ENCODE measurements at places on chromosomes 1 and 21.

GRCh38 chr1:176847052-176847451, 317.5 kb downstream of the ASTN1 start:
- DNase-seq, result no peak

- DNase-seq, result no peak
These were observed 320.1 kb upstream of the FMN2 start for GRCh38 chr1:239771550-239771949.

DNA sequence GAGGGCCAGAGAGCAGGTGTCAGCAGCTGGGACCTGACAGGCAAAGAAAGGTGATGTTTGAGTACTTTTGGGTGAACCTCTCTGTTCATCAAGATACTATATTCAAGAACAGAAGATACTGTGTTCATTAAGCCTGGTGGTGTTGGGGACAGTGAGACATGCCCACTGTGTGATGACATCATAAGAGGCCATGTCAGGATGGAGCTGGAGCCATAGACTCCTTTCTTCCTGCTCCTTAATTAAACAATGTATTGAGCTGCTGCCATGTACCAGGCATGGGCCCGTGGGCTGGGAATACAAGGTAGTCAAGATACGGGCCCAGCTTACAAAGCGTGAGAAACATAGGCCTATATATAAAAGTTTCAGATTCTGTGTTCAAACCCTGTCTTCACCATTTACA, 435.4 kb downstream of the RPS6KC1 start:
- no peak for DNase-seq

DNA sequence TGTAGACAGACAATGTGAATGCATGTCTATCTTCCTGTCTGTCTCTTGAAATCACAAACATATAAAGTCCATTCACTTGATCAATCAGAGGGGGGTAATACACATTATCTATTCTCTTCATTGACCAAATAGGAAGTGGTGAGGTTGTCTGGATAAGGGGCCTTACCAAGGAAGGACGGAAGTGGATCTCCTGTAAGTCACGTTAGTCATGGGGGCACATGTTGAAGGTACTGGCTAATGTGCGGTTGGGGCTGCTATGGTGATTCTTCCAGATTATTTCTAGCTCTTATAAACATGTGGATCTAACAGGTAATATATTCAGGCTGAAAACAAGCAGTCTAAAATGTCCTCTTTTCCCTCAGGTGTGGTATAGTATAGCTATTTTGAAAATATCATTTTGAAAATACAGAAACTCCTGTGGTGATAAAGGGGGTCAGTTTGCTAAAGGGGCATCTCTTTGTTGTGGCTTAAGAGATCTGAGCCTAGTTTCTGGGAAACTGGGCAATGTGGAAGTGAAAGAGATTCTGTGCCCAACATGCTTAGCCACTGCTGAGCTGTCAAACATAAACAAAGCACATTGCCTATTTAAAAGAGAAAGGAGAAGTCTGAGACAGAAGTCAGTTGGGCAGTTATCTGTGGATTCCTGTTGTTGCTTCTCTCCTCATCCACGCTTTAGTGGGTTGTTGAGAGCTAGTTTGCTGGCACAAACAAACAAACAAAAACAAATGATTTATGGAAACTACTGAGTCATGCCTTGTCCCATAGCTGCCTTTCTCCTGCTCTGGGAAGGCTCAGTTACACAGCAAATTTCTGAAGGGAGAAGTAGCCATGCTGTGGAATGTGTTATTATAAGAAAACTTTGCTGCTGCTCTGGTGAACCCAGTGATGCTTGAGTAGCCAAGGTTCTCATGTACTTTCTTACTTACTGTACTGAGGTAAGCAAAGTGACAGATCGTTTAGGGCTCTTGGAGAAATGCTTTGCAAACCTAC, 166.9 kb downstream of the HLX start:
- no peak for DNase-seq

DNA sequence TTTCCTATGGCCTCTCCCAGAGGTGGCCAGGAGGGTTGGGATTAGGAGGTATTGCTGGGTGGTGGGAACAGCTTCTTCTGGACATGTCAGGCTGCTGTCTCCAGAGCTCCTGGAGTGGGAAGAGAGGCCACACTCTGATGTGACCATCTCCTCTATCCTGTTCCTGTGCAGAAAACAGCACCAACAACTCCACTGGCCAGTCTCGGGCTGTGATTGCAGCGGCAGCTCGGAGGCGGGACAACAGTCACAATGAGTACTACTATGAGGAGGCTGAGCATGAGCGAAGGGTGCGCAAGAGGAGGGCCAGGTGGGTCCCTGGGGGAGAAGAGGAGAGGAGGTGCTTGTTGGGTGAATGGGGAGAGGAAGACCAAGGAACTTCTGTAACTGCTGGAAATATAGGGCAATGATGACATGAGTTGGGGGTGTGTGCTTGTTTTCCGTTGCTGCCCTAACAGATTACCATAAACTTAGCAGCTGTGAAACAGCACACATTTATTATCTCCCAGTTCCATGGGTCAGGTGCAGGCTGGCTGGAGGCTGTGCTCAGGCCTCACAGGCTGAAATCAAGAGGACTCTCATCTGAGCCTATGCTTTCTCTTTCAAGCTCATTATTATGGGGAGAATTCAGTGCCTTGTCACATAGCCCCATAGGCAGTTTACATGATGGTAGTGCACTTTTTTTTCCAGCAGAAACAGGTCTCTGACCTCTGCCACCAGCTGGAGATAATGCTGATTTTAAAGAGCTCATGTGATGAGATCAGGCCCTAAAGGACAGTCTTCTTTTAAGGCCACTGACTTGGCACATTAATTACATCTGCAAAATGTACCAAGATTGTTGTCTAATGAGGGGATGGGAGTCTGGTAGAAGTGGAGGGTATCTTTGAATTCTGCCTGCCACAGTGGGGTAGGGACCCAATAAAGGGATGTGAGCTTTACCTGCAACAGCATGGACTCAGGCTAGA, 20.8 kb downstream of the VANGL2 start:
- DNase-seq, result no peak

DNA sequence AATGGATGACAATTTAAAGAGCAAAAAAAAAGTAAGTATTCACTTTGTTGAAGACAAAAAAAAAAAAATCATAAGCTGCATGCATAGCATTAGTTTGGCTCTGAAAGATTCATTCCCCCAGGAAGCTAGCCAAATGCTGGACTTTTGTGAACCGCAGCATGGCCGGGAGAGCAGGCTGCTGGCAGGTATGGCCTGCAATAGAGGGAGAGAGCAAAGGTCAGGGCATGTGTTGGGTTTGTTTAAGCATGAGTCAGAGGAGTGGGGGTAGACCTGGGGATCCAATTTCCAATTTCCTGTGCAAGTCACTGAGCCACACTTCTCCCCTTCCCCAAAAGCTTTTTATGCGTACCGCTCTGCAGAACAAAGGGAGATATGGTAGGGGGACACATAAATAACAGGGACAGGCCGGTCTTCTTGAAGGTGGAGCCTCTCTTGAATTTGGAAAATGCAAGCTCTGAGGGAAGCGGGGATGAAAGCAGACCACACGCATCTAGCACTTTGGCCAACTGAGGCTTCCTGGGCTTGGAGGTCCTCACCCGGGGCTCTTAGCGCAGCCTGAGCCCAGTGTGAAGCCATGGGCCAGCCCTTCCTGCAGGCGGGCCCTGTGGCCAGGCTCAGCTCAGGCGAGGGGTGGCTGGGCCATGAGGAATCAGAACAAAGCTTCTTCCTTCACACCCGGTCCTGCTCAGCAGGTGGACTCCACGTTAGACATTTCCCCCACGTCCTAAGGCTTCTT, 171.1 kb downstream of the TOMM20 start:
- no peak for DNase-seq

DNA sequence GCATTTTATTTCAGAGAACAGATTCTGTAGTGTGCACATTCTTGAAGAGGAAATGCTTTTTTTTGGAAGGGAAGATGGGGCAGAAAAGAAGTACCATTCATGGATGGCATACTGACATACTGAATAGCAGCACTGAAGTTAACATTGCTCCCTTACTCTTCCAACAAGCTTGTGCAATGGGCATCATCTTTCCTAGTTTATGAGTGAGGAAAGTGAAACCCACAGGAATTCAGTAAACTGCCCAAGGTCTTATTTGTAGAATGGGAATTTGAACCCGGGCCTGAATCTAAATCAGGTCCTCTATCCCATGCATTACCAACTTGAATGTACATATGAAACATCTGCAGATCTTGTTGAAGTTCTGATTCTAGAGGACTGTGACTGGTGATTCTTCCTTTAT, 215.7 kb upstream of the FGGY start:
- no peak for DNase-seq

GRCh38 chr1:164794356-164794755, 235.4 kb downstream of the PBX1 start:
- DNase-seq, result no peak
